ENCODE measurements at places on chromosomes 4 and X.
A peak's percentile ranks its signal among the peaks of the same experiment; 100 is the strongest.

- no peak for DNase-seq
Observed at GRCh38 chr4:8171266-8171665, 12.7 kb upstream of the ABLIM2 start.

GRCh38 chr4:156223985-156224384 is 270.3 kb upstream of the CTSO start:
- peak; percentile 26 for DNase-seq

- DNase-seq: no peak
Observed at GRCh38 chr4:94256144-94256783, 48.6 kb downstream of the SMARCAD1 start.

GRCh38 chrX:53383376-53384076 is 38.9 kb downstream of the SMC1A start:
- DNase-seq: peak; percentile 29

- DNase-seq: no peak
Observed at GRCh38 chrX:38552721-38553120, 8.6 kb upstream of the TSPAN7 start.
